Stimulated activated CD8-positive, alpha-beta memory T cell treated with anti-CD3 and anti-CD28 coated beads, Interleukin-12 subunit alpha, Interleukin-12 subunit beta, amount 100 ng/mL, for 4 hours (primary cell): ENCODE measurements at places on chromosomes 1 and 21.

DNA sequence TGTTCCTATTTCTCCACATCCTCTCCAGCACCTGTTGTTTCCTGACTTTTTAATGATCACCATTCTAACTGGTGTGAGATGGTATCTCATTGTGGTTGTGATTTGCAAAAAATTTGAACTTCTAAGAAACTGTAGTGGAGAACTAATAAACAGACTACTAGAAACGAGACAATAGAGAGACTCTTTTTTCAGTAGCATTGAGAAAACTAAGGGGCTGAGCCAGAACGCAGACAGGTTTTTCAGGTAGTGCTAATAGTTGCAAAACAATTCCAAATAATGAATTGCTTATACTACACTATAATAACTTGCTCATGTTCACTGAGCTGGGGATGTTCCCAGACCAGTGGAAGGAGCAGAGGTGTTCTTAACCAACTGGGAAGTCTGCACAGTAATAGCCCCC lies 98.8 kb upstream of the DPH5 start:
- DNase-seq: no peak

DNA sequence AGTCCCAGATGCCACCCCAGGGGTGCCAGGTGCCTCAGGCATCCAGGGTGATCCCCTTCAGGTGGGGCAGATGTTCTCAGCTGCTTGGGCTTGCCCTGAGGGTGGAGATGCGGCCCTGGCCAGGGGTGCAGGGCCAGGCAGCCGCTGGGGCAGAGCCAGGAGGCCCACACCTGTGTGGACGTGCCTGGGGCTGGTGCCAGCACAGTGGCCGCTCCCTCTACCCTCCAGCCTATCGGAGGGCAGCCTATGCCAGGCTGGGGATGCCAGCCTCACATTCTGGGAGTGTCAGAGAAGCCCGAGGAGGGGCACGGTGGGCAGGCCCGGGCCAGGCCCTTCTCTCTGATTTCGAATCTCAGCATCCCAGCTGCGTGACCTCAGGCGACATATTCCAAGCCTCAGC lies 96.5 kb upstream of the WNT4 start:
- no peak for DNase-seq

DNA sequence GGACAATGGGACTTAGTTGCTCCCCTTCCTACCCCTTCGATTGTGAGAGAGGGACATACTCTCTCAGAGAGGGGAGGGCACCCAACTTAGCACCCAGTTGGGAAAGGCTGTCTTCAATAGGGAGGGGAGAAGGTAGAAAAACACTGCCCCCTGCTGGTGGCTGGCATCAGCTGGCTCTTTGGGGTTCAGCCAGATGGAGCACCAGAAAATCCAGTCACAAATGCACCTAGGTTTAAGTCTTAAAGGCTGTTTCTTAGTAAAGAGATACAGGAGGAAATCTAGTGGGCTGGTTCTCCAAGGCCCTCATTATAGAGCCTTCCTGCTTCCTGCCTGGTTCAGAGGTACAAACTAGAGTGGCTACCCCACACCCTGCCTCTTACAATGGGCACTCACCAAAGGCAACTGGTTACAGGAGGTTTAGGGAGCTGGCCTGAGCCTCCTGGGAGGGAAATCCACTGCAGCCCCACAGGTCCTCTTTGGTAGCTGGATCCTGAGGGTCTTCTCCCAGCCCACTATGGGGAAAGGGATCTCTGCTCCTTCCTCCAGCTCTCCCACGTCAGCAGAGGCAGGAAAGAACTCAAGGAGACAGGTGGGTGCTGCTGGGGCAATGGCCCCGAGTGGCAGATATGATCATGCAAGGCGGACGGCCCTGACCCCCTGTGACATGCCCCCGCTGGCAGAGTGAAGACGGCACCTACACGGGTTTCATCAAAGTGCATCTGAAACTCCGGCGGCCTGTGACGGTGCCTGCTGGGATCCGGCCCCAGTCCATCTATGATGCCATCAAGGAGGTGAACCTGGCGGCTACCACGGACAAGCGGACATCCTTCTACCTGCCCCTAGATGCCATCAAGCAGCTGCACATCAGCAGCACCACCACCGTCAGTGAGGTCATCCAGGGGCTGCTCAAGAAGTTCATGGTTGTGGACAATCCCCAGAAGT lies 28.3 kb downstream of the EIF2D start:
- peak; percentile 66 for DNase-seq

GRCh38 chr1:198919667-198920398 lies 281.0 kb downstream of the PTPRC start:
- DNase-seq: no peak

DNA sequence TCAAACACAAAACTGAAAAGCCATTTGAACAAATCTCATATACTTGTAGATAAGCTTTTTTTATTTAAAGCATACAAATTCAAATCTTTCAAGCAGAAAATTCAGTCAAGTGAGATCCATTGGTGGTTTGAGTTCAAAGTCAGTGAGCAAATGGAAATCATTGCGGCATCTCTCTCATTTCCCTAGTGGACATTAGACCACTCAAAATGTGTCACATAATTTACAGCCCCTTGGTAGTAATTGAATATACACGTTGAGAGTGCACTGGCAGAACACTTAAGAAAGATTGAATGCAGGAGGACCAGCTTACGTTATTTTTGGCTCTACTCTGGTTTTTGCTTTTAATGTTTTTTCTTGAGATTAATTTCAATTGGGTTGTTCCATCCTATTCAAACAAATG lies 633.7 kb downstream of the USP25 start:
- no peak for DNase-seq

- no peak for DNase-seq
These were observed 4.8 kb downstream of the GBP7 start for GRCh38 chr1:89171067-89171438.

DNA sequence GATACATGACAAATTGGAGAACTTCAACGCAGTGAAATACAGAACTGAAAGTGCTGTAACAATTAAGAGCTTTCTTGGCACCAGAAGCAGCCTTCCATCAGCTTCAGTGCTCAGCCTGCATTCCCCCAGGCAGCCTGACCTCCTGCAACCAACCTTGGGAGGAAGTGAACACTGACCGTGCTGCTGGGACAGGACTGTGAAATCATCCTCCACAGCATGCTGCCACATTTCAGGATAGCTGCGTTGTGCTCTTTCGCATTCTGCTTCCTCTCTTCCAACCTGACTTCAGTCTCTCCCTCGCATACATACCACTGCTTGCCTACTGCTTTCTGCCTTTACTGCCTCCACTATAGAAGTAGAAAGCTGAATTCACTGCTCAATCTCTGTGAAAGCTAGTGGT lies 388.6 kb downstream of the RWDD3 start:
- DNase-seq: no peak

DNA sequence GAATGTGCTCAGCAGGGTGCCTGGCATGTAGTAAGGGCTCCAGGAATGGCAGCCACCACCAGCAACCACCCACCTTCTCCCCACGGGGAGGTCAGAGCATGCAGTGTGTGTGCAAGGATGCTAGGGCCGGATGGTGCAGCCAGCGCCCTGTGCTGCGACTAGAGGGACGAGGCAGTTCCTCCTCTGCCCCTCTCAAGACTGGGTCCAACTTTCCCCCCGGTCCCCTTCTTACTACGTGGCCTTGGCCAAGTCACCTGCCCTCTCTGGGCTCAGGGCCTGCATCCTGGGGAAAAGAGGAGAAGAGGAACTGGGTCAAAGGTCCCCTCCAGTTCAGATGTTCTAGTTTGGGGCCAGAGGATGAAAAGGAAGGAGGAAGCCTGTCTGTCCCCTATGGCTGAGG lies 71.6 kb upstream of the TARDBP start:
- no peak for DNase-seq

GRCh38 chr1:108570128-108570527 lies 10.2 kb downstream of the EEIG2 start:
- no peak for DNase-seq

DNA sequence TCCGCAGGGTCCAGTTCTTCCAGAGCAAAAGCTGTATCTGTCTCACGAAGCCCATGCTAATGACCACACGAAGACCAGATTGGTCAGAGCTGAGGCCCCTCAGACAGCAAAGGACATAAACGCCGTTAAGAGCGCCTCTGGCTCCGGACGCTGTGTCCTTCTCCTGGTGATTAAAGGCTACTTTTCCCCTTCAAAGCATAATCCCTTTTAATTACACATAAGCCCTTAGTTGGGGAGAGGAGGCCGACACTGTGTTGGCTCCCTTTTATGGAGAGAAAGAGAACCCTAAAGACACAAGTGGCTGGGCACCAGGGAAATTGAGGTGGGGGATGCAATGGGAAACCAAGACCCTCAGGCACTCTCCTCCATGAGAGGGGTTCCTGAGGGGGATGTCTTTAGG lies at the start of gene ABCA4:
TSS of gene ABCA4 (minus strand) at position 158 of the 400 bp plus-strand sequence. CDS start at position 55, 103 bp downstream.
- no peak for DNase-seq

GRCh38 chr1:6898974-6899539 lies 113.8 kb downstream of the CAMTA1 start:
- no peak for DNase-seq

DNA sequence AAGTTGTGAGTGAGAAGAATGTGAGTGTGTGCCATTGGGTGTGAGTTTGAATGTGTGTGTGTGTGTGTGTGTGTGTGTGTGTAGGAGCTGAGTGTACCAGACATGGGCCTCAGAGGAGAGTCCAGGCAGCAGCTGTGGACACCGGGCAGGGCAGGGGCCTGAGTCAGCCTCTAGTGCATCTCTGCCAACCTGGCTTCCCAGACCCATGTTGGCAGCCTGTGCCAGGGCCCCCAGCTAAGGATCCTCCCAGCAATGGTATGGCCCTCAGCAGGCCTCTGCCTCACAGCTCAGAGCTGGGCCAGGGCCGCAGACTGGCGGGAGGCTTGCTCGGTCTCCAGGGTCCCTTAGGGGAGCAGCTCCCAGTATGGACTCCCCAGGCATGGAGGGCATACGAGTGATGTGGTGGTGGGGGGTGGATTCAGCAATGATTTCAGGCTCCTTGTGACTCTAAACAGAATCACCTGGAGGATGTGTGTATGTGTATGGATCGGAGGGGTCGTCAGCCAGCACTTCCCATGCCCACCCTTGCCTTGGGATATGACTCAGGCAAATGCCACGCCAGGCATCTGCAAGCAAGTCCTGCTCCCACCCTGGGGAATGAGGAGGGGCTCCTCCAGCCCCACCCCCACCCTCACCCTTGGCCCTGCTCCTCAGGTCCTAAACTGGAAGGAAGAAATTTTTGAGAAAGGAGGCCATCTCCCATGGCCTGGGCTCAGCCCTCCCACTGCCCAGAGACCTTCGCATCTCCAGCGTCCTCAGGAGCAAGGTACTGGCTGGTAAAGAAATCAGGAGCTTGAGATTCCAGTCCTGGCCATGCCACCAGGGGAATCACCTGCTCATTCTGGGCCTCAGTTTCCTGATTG lies 1.8 kb upstream of the FOXO6 start:
- no peak for DNase-seq

DNA sequence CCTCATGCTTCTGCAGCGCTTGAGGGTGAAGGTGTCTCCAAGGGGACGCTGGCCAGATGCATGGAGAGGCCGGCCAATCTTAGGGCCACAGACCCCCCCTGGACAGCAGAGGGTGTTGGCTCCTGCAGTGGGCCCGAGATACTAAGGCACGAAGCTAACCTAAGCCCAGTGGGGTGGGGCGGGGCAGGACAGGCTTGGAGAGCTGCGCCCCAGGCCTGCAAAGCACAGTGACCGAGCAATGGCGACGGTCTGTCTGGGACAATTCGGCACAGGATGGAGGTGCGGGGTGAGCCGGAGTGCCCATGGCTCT lies 1.3 kb downstream of the FNDC10 start:
- DNase-seq: no peak

DNA sequence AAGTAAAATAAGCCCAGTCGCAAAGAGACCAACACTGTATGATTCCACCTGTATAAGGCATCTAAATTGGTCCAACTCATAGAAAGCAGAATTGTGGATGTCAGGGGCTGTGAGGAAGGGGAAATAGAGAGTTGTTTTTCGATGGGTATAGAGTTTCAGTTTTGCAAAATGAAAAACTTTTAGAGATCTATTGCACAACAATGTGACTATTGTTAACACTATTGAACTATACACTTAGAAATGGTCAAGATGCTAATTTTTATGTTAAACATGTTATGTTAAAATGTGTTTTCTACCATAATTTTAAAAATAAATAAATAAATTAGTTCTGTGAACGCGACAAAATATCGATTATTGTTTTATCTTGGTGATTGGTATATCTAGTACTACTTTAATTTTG lies 192.4 kb downstream of the PTGER3 start:
- no peak for DNase-seq

- DNase-seq: no peak
These were observed 256.8 kb downstream of the RHOU start for GRCh38 chr1:228992044-228992443.

DNA sequence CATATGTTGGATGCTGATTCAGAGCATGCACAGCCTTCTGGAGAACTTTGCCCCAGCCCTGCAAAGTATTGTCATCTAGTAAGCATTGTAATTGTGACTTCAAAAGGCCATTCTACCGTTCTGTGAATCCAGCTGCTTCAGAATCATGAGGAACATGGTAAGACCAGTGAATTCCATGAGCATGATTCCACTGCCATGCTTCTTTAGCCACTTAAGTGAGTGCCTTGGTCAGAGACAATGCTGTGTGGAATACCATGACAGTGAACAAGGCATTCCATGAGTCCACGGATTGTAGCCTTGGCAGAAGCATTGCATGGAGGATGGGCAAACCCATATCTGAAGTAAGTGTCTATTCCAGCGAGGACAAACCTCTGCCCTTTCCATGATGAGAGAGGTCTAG lies 123.7 kb downstream of the S1PR1 start:
- DNase-seq: no peak

DNA sequence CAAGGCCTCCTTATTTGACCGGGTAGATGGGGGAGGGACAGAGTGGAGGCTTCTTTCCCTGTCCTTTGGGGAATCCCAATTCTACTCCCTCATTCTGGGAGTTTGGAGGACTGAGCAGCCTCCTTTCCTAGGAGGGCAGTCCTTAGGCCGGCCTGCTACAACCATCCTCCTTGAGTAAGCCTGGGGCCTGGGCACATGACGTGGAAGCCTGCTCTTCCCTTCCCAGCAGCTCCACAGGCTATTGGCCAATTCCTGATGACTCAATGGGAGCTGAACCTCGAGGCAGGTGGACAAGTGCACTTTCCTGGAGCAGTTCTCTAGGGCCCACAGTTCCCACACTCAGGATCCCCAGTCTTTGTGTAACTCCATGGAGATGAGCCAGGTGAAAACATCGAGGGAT lies 3.1 kb downstream of the KCNA10 start:
- no peak for DNase-seq

GRCh38 chr1:38115682-38116202 lies 69.1 kb upstream of the POU3F1 start:
- DNase-seq: no peak

DNA sequence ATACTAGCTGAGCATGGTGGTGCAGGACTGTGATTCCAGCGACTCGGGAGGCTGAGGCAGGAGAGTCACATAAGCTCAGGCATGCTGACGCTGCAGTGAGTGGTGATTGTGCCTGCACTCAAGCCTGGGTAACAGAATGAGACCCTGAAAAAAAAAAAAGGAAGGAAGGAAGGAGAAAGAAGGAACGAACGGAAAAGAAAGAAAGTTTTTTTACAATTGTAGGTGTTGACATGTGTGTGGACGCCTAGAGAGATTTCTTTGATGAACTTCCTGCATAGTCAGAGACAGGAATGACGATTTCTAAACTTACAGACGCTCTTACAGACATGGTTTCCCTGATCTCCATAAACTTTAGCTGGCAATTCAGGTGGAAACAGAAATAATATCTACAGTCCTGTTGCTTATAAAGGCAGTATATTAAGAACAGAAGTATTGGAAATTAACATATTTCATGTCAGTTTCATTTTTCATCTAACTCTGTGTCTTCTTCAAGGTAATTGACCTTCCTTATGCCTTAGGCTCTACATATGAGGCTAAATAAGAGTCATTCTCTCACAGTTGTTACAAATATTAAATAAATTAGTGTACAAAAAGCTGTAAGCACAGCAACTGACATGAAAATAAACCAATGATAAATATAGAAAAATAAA lies 4.1 kb downstream of the SAMSN1 start:
- no peak for DNase-seq

- no peak for DNase-seq
These were observed 15.5 kb upstream of the FAM131C start for GRCh38 chr1:16088996-16089395.
